ENCODE measurements at places on chromosomes 4 and X.

GRCh38 chr4:89072921-89073320 is 15.9 kb upstream of the FAM13A start:
- no peak for DNase-seq

DNA sequence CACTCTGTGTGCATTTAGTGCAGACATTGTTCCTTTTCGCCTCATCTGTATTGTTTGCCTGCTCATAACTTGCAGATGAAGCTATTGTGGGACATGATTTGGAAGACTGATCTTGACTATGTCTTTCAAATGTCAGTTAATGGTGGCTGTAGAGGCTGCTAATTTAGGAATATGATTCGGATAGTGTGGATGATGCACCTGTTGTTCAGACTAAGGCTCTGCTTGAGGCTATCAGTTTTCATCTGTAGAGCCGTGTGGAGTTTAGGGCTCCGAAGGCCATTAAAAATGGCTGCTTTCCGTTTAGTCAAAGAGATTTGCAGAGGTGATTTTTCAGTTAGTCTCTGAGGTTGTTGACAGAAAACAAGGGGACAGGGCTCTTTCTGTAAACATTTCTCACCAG is 102.0 kb downstream of the GBA3 start:
- no peak for DNase-seq

DNA sequence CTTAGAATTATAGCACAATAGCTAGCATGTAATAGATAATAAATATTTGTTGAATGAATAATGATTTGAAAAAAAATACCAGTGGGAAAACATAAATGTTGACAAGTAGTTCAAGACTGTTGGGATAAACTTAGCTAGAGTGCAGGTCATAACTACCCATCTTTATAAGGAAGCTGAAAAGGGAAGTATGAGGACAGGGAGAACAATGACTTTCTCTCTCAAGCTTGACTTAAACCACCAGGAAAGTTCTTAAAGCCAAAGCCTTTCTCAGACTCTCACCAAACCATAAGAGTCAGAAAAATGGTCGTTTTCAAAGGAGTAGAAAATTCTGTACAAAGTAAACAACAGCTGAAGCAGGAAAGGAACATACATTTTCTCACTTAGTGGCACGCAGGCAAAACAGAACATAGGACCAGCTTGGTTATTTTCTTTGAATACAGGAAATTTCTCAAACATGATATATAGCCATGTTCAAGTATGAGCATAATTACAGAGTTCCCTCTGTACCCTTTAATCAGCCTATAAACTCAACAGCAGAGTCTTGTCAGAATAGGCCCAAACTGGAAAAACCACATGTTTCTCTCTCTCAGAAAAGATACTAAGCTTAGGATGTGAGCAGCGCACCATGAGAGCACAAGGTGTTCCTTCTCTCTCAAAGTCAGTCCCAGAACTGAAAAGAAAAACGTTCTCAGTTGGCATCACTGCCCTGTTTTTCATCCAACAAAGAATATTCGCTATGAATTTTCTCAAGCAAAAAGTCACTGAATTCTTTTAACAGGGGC is 28.7 kb downstream of the MAPK10 start:
- DNase-seq, result no peak

DNA sequence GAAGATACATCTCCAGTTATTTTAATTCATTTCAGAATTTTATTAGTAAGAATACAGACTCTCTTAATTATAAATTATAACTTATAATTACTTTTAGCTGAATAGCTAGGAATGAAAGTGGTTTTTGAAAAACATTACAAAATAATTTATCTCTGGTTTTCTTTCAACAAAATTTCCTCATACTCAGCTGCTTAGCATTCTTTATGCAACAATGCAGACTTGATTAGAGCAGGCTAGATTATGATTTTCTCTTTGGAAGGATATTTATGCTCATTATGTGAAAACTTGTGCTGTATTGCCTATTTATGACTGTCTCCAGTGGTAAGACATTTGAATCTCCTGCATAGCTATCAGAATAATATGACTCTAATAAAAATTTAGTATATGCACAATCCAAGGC is 2023.7 kb downstream of the C4orf33 start:
- DNase-seq, result no peak

GRCh38 chr4:102141842-102142241 is 203.4 kb downstream of the SLC39A8 start:
- DNase-seq, result no peak

- DNase-seq, result no peak
Measured at GRCh38 chr4:73019462-73020047, 50.0 kb downstream of the COX18 start.

- DNase-seq, result no peak
Measured at GRCh38 chrX:129732857-129733256, 5.9 kb upstream of the XPNPEP2 start.

DNA sequence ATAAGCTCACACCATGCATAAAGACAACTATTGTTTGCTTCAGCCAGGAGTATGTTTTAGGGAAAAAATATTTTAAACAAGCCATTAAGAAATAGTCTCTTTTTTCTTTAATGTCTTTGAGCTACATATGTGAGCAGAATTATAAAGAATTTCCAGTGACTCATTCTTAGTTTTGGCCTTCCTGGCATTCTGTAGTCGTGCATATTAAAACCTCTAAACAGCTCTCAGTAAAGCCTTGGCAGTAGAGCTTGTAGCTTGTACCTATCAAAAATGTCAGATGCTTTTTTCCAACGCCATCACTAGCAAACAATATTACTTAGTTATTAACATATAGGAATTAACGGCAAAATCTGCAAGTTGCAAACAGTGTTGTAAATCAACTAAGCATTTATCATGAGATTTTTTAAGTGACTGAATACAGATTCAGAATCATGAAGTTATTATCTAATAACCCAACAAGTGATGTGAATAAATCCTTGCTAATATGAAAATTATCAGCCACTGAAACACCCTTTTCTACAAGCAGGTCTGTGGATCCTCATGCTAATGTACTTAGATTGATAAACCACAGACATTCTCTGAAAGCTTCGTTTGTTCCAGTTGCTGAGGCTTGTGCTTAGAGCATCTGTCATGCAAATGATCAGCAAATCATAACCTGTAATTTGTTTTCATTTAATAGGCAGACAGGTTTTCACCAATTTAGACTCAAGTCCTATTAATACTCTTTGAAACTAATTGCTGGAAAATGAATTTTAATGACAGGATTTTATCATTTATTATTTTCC is 412.0 kb upstream of the ATOH1 start:
- DNase-seq, result no peak

DNA sequence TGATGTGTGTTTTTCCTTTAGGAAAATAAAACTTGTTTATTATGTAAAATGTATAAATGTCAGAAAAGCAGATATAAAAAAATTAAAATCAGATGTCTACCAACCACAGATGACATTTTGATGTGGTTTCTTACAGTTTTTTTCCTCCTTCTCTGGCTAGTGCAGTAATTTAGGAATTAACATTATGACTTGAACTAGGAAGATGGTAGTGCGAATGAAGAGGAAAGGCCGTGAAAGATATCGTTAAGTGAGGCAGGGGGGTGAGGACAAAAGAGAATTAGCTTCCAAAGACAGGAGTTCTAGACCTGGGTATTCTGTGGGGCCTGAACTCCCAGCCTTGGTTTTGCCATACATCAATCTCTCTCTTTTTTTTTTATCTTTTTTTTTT is 98.0 kb downstream of the RBM47 start:
- DNase-seq, result no peak

GRCh38 chr4:31294655-31295480 is 574.7 kb downstream of the PCDH7 start:
- no peak for DNase-seq

DNA sequence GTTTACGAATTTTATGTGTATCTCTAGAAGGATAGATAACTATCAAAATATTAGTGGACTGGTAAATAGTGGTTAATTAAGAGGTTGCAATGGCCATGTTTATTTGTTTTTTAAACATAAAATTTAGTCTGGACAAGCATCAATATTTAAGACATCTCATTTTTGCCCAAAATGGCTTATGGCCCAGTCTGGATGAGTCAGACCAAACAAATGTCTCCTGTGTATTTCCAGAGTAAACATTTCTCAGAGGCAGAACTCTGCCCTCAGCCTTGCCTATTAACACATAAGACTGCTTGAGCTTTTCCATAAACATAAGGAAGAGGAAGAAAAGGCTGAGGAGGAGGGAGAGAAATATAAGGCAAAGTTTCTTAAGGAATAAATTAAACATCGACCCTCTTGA is 277.1 kb upstream of the DIAPH2 start:
- no peak for DNase-seq

GRCh38 chrX:142938793-142939192 is 86.9 kb upstream of the SPANXN4 start:
- DNase-seq, result no peak

GRCh38 chr4:40458683-40459082 is 123.5 kb downstream of the CHRNA9 start:
- DNase-seq, result no peak

DNA sequence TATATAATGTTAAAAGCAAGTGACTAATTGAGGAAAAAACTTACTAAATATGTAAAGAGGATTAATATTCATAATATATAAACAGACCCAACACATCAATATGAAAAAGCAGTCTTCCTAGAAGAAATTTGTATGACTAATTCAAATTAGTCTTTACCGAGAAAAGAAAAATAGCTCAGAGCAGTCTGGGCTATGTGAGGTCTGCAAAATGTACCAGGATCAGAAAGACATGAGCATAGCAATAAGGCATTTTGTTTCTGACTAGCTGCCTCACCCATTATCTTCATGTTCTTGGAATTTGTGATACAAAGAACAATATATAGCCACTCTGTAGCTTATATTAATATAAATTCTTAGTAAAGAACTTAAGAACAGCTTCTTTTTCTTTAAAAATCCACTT is 13.7 kb upstream of the TMPRSS11B start:
- DNase-seq, result no peak

GRCh38 chr4:159562366-159562765 is 459.5 kb downstream of the RAPGEF2 start:
- DNase-seq, result no peak
